Vein endothelial cell (primary cell): ENCODE measurements at places on chromosomes 1 and 21. TPM values are rescaled to one million over a fixed set of nuclear protein-coding genes. Genes with fewer than 3 reads are reported as not detected.

AMY1A gene
- not detected in 2 replicates for total RNA-seq

SZRD1 gene
- total RNA-seq = 105 TPM in 2 replicates

SAMD11 gene
- total RNA-seq = not detected in 2 replicates

UQCRHL gene
- 1.6 and 1.8 TPM in 2 replicates for total RNA-seq

ANKRD34A gene
- 0.19 and 0.33 TPM in 2 replicates for total RNA-seq

SPOCD1 gene
- total RNA-seq = 31.4 and 53.6 TPM in 2 replicates

CNR2 gene
- not detected in 2 replicates for total RNA-seq

FBLIM1 gene
- total RNA-seq = 365 and 655 TPM in 2 replicates

PRELP gene
- under 0.01 TPM in 1 of 2 replicates, not detected in the other for total RNA-seq

IL20 gene
- total RNA-seq = not detected in 2 replicates

RNF223 gene
- total RNA-seq = not detected in 2 replicates

TEKT2 gene
- 0.10 and 0.33 TPM in 2 replicates for total RNA-seq

FGR gene
- under 0.01 and 0.19 TPM in 2 replicates for total RNA-seq

CYP4A22 gene
- total RNA-seq = not detected in 2 replicates

AMY2A gene
- not detected in 2 replicates for total RNA-seq
